Kasumi-1 (cell line): ENCODE measurements at places on chromosomes 6 and 20.
A peak's percentile ranks its signal among the peaks of the same experiment; 100 is the strongest.

DNA sequence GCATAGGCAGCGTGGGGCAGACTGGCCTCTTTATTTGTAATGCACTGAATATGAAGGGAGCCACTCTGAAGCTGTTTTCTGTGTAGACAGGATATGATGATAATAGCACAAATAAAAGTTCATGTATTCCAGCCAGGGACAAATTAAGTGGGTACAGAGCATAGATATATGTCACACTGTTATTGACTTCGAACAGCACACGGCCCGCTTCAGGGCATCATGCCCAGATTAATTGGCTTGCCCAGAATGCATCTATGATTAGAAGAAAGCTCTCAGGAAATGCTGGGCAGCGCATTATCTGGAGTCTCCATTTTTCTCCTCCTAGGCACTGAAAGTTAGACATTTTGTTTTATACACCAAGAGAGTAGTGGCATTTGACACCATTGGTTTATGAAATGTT, 26.3 kb upstream of the SASH1 start:
- DNase-seq: no peak

DNA sequence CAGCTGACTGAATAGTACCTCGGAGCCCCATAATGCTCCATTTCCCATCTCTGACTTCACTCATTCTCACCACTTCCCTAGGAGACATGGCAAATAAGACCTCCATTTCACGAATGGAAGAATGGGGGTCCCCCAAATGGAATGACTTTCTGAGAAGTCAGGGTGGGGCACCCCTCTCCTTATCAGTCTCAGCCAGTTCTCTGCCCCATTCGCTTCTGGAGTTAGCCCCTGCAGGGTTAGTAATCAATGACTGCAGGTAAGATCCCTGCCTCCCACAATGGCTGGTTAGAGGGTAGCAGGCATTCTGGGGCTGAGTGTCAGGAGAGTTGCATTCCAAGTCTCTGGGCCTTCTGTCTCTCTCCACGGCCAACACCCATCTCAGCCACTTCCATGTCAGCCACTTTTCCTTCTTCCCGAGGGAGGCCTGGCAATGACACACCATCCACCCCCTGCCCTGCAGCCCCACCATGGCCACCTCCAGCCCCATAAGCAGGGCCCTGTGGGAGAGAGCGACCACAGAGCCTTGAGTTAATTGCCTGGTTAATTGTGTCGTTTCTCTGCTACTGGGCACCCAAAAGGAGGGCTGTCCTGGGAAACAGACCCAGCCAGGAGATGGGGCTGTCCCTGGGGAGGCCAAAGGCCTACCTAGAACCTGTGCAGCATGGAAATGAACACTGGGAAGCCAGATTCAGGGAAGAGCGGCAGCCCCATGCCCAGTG, 13.4 kb downstream of the CCDC167 start:
- no peak for DNase-seq

- DNase-seq: no peak
Observed at GRCh38 chr20:33788351-33789049, 22.6 kb upstream of the CHMP4B start.

GRCh38 chr20:56518721-56519398, 5.7 kb upstream of the FAM209A start:
- DNase-seq: no peak

DNA sequence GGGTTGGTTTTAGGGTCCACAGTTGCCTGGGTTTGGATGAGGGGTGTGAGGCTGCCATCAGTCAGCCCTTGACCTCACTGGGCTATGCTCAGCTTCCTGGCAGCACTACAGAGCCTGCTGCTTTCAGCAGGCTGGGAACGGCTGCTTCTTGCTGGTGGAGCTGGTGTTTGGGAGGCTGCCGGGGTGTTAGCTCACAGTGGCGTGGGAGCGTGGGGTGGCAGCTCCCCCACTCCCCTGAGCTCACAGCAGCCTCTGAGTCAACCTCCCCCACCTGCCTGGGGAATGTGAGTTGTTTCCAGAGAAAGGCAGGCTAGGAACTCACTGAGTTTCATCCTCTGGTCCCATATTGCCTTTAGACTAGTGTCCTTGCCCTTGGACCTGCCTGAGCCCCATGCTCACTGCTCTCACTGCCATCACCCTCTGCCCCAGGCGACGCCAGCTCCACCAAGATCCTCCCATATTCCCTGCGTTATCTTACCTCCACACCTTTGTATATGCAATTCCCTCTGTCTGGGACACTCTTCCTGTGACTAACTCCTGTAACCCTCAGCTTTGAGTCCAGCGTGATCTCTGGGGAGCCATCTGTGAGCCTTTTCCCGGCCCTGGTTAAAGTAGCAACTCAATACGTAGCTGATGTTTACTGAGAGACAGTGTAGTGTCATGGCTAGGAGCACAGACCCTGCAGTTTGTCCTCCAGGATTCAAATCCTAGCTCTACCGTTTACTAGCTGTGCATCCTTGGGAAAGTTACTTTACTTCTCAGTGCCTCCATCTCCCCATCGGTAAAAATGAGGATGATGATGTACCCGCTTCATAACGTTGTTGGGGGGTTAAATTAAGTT, 34.8 kb downstream of the PPP1R16B start:
- DNase-seq: no peak

GRCh38 chr6:101516578-101516977, 123.1 kb downstream of the GRIK2 start:
- no peak for DNase-seq

GRCh38 chr20:24043294-24043693, 54.7 kb upstream of the GGTLC1 start:
- DNase-seq: no peak

DNA sequence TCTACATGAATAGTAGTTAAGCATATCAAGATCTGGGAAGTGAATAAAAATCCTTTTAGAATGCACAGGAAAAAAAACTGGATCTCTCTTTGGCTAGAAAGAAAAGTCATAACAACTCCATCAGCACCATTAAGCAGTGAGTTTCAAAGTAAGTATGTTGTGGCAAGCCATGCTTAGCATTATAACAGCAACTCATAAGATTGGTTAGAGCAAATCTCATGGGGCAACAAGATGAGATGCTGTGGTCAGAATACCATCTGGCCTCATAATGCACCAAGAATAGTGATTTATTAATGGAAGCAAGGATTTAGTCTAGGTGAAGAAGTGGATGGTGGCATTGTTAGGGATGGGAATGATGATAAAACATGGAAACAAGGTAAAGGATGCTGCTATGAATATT, 159.4 kb downstream of the PHF3 start:
- no peak for DNase-seq

DNA sequence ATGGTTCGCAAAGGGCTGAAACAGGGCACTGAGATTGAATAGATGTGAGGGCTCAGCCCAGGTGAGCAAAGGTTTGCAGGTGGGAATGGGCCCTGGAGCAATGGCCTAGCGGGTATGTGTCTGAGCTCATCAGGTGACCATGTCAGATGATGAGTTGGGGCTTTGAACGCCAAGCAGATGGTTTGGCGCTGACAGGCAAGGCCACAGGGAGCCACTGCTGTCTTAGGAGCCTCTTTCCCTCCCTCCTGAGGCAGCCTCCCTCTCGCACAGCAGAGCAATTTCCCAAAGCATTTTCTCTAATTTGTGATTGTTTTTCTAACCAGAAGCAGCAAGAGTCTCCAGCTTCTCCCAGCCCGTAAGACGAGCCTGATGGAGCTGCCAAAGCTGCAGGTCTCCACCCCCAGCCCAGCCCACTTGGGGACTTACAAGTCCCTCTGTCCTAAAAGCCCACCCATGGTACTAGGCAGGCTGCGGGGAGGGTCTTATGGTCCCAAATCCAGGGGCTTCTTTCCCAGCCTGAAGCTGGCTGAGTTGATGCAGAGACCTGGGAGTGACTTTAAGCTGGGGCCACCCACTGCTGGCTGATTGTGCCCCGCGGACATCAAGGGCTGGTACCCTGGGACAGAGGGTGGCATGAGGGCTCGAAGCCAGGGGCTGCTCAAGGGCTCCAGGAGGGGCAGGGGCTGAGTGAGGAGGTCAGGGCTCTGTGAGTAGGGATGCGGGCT, 11.6 kb downstream of the CDH22 start:
- no peak for DNase-seq

- DNase-seq: no peak
Observed at GRCh38 chr6:112325444-112325843, 21.7 kb upstream of the RFPL4B start.

GRCh38 chr6:2497922-2498623, 252.6 kb downstream of the MYLK4 start:
- no peak for DNase-seq

- no peak for DNase-seq
Observed at GRCh38 chr20:51373713-51374455, 168.6 kb downstream of the NFATC2 start.

DNA sequence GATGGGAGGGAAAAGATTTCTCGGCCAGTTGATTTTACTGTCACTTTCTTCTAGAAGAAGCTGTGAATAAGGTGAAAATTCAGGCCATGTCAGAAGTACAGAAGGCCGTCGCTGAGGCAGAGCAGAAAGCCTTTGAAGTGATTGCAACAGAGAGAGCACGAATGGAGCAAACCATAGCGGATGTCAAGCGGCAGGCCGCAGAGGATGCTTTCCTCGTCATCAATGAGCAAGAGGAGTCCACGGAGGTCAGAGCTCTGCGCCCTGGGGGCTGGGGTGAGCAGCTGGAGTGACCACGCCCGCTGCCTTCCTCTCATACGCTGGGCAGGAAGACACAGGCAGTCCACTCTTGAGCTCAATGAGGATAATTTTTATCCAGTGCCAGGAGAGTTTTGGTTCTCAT, 21.8 kb upstream of the C20orf144 start:
- no peak for DNase-seq

DNA sequence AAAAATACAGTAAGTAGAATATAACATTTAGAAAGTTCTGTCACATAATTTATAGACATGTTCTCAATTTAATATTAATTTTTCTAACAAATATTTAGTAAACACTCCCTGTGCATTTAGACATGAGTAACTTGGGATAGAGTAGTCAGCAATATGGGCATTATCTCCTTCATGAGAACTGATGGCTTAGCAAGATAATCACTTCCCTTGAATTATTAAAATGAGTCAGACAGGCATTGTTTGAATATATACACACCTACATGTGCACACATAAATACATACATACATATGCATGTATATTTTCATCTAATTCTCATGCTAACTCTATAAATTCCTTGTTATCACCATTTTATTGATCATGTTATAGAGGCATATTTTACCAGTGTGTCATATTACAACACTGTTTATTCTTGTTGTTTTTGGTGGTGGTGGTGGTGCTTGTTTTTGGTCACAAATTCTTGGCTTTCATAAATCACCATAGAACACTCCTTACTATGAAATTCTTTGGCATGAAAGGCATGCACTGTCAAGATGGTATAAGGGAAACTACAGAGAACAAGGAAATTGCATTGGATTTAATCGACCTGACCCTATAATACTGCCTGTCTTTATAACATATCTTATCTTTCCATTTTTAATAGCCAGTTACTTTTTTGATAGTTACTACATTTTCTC, 434.5 kb upstream of the MANEA start:
- no peak for DNase-seq

- peak; percentile 65 for DNase-seq
Observed at GRCh38 chr6:41942067-41942851, 651 bp upstream of the CCND3 start.

GRCh38 chr6:6885521-6886170, 222.1 kb upstream of the RREB1 start:
- peak; percentile 71 for DNase-seq

- no peak for DNase-seq
Observed at GRCh38 chr6:166589337-166589731, 2.9 kb upstream of the RAMACL start.

- no peak for DNase-seq
Observed at GRCh38 chr6:7252390-7252789, 60.6 kb downstream of the SSR1 start.

- no peak for DNase-seq
Observed at GRCh38 chr6:126767711-126768110, 350.8 kb upstream of the RSPO3 start.

DNA sequence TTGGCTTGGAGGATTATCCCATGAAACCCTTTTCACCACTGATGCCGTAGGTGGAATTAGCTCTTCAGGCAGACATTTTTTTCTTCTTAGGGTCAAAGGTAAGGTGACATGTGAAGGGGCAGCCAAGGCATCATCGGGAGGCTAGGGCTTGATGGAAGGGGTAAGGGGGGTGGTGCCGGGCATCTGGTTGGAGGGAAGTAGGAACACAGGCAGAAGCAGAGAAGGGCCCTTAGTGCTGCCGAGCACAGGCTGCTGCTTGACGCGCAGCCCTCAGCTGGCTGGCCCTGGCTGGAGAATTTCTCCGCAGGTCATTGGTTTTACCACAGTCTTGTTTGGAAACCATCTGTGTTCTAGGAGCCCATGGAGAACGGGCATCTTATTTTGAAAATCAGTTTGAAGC, 54.7 kb downstream of the TRAF3IP2 start:
- no peak for DNase-seq

DNA sequence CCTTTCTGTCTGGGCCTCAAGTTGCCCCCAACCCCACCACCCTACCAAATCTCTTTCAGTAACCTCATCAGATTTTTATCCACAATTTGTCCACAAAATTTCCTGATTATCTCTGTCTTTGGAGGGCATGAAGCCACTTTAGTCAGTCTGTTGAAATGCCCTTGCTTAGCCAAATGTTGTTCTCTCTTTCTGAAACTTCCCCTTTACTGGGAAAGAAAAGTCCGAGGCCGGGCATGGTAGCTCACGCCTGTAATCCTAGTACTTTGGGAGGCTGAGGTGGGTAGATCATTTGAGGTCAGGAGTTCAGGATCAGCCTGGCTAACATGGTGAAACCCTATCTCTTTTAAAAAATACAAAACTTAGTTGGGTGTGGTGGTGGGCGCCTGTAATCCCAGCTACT, 33.8 kb downstream of the TOMM6 start:
- no peak for DNase-seq

GRCh38 chr6:167400482-167401138, 75.7 kb downstream of the TTLL2 start:
- DNase-seq: no peak

DNA sequence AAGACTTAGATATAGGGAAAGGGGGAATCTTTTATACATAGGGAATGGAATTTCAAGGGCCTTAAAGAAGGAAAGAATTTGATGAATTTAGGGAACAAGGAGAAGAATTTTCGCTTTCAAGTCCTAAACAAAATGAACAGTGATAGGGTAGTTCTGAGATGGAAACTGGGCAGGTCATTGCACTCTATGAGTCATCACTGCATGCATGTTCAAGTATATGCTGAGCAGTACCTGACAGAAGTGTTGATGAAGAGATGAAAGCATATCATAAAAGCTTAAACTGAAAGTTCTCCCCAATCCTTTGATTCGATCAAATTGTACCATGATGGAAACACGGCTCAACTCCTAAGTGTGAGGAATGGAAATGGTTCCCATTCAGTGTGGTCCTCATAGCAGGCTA, 271.0 kb downstream of the TSHZ2 start:
- no peak for DNase-seq

DNA sequence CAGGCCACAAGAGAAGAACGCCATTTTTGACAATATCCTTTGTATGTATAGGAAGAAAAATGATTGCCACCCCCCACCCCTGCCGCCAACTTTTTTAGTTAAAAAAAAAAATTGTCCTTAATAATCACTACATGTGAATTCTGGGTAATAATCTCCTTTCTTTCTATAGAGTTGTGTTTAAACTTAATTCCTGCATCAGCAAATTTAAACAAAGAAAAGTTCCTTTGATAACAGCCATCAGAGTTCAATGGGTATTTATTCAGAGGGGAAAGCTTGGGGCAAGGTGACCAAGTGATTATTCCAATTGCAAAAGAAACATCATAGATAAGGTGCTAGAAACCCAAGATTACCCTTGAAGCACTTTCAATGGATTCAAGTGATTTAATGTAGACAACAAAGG, 47.0 kb downstream of the GCLC start:
- no peak for DNase-seq

GRCh38 chr6:99016355-99016754, 68.6 kb upstream of the FBXL4 start:
- DNase-seq: peak; percentile 94
